A549 treated with GW870086 at 1 μM for 4 hours (cell line): ENCODE measurements at places on chromosomes 7 and 10. TPM values are rescaled to one million over a fixed set of nuclear protein-coding genes. Genes with fewer than 3 reads are reported as not detected.

Gene IMPDH1
- 101 to 128 TPM (median 118 TPM) in 5 replicates for total RNA-seq

Gene TAC1
- total RNA-seq: 0.14 TPM in 1 of 5 replicates, not detected in the others

Gene CPVL
- total RNA-seq: 0.21 to 0.55 TPM (median 0.44 TPM) in 4 of 5 replicates, not detected in the other

Gene DEPP1
- total RNA-seq: 1.3 to 1.7 TPM (median 1.4 TPM) in 5 replicates

Gene FGFR2
- total RNA-seq: 0.28 to 0.55 TPM (median 0.38 TPM) in 5 replicates

Gene VPS37D
- 4.4 to 7.3 TPM (median 6.6 TPM) in 5 replicates for total RNA-seq

Gene CFAP70
- 0.10 to 0.21 TPM (median 0.14 TPM) in 5 replicates for total RNA-seq

Gene ADCY1
- 1.7 to 2.4 TPM (median 2.0 TPM) in 5 replicates for total RNA-seq

Gene CYP3A7
- total RNA-seq: not detected in 5 replicates
